SK-N-SH (cell line): ENCODE measurements at places on chromosomes 11 and 22.

DNA sequence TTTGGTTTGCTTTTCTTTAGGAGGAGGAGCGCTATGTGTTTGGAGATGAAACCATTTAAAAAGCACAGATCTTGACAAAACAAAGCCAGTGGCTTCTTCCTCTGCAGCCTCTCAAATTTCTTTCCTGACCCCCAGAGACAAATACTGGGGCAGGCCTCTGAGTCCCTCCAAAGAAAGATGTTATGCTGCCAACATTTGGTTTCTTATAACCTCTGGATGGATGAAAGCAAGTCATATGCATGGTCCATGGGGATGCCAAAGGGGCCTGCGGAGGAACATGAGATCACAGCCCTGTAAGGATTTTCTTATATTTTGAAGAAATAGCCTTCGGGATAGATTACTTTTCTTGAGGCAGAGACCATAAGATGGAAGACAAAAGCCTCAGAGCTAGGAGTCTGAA, 179.1 kb downstream of the TENM4 start:
- DNase-seq, result no peak

- DNase-seq, result no peak
Observed at GRCh38 chr11:86547727-86548126, 124.7 kb downstream of the ME3 start.

DNA sequence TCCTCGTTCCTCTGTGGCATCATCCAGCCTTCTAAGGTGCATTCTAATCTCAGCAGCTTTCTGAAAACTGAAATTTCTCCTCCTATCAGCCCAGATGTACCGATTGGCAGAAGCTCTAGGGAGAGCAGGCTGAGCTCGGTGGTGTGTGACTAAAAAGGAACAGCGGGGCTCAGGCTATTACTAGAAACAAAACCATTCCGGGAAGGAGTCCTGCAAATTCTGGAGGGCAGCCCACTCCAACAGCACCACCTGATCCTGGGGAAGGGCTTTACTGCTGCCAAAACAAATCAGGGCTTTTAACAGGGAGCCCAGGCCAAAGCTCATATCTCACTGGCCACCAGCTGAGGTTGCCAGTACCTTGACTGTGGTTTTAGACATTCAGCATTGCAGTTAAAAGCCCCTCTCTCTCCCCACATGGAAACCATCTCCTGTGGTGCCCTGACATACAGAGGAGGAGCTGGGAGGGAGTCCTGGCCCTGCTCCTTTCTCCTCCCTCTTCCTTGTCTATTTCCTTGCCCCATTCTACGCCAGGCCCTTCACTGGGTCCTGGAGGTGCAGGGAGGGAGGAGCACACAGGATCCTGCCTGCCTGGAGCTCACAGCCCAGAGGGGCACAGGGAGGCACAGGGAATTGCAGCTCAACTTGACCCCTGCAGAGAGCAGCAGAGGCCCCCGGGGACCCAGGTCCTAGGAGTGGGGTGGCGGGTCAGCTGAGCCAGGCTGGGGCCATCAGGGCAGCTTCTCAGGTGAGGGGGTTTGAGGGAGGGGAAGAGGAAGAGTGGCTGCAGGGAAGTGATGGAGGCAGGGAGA, 889 bp downstream of the PLAAT4 start:
- DNase-seq, result no peak

- DNase-seq, result no peak
Observed at GRCh38 chr11:114168691-114169090, 109.2 kb downstream of the ZBTB16 start.

GRCh38 chr11:110148775-110149744, 55.9 kb downstream of the ZC3H12C start:
- no peak for DNase-seq

- no peak for DNase-seq
Observed at GRCh38 chr11:18191376-18191775, 18.7 kb downstream of the MRGPRX4 start.

GRCh38 chr22:50522806-50523438, 2.5 kb downstream of the SCO2 start:
- no peak for DNase-seq

DNA sequence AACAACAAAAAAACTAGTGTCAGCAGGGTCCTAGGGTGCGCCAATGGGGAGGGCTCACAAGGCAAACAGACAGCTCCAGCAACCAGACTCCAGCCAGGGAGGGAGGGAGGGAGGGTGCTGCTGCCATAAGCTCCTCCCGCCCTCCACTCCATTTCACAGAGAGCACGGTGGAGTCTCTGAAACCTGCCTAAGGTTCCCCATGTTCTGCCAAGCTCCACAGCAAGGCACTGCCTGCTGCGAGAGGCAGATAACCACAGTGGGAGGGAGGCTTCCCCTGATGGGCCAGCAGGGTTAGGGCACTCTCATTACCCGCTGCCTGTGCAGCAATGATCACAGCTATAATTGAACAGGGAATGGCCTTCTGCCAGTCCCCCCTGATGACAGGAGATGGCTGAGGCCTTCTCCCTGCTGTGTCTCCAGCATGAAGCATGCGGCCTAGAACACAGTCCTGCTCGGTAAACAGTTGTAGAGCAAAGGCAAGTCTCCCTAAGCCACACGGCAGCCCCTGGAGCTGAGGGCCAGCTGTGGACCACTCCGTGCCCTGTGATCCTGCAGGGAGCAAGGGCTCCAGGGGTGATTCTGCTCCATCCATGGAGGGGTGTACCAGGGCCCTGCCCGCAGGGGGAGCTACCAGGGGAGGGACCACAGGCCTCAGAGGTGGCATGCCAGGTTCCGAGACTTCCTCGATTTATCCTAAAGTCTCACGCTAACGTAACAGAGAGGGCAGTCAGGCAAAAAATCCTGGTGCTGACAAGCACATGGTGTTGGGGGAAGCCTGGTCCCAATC, 42.9 kb downstream of the PC start:
- no peak for DNase-seq

DNA sequence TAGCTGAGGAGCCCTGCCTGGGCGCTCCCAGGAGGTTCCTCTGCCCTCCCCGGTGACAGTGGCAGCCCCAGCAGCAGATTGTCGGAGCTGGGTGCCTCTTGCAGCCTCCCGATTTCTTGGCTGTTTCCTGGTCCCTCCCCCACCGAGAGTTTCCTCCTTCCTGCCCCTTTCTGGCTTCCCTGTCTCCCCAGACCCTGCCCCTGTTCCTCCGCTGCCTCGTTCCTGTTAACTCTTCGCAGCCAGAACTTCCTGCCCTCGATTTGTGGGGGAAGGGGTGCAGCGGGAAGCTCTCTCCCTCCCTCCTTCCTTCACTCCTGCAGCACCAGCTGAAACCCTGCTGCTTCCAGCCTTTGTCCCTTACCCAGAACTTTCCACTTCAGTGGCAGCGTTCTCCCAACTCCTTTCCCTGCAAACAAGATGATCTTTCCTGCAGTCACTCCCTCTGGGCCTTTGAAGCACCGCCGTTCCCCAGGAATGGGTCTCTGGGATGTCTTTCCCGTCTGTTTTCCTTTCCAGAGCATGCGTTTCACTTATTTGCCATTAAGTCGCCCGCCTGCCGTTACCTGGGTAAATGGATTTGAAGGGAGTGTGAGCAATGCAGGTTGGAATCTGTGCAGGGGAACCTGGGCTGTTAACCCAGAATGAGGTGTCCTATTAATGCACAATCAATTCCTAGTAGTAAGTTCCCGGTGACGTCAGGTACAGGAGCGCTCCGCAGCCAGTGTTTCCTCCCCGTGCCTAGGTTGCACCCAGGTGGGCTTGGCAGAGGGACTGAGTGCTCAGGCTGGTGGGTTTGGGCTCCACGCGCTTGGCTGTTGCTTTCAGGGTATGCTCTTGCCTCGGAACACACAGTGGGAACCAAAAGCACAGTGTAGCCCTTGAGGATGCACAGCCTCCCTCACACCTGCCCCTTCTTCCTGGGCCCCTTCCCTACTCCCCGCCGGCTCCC, 4.3 kb downstream of the GRK2 start:
- no peak for DNase-seq

DNA sequence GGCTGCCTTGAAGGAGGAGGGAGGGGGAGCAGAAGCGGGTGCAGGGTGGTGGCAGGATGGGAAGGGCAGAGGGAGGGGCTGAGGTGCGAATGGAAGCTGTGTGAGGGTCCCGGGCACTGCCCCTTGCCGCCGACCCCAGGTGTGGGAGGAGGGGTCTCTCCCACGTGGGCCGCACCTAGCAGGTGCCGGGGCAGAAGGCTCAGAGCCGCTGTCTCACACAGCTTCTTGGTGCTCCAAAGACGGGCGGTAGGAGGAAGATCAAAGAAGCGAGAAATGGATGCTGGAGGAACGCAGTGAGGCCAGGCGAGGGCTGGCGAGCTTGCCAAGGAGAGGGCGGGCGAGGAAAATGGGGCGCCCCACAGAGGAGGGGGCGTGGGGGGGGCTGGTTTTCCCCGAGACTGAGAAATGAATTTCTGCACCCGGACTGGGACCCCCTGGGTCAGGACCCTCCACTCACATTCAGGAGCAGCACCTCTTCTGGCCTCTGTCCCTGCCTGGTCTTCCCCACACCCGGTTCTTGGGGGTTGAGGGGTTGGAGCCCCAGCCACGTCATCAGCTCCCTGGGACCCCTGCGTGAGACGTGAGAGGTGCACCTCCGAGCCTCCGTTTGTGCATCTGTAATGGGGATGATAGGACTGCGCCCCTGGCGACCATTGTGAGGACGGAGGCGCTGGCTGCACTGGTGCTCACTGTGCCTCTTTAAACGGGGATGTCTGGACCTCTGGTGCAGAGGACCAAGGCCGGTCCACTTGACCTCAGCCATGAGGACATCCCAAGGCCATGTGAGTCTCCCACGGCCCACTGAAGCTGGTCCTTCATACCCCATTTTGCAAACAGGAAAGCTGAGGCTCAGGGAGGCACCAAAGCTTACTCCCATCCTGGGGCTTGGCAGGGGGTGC, 16.8 kb downstream of the LSP1 start:
- no peak for DNase-seq

DNA sequence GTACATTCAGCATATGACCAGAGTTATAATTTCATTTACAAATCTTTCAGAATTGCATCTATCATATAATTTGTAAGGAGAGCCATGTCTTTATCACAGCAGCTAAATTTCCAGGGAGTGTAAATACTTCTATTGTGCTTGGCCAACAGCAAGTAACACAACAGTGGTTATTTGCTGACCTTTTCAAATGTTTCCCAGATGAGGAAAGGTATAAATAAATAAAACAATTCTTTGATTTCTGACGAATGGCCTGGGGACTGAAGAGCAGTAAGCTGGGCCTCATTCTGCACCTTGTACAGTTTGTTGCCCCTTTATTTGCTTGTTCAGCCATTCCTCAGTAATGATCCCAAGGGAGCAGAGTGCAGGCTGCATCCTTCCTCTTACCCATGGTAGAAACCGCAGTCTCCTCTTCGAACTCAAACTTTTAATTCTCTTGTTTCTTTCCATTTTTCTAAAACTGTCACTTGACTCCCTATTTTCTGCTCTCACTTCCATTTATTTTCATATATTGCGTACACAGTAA, 132.8 kb downstream of the DDX10 start:
- no peak for DNase-seq

GRCh38 chr11:104061853-104062521, 25.5 kb downstream of the DDI1 start:
- DNase-seq, result no peak
